Small intestine (tissue), 16 donors: ENCODE measurements at places on chromosomes 1 and 21. TPM values are rescaled to one million over a fixed set of nuclear protein-coding genes. Genes with fewer than 3 reads are reported as not detected.

Gene SLC30A1
- 8.9 TPM for polyA plus RNA-seq

Gene SLC44A3
- 90.3 TPM for polyA plus RNA-seq

Gene SELL
- polyA plus RNA-seq, result 1.8 TPM

Gene PCP4L1
- not detected for polyA plus RNA-seq

Gene CITED4
- polyA plus RNA-seq, result not detected

Gene ZMPSTE24
- polyA plus RNA-seq, result 45.0 TPM

Gene MIXL1
- 0.06 TPM for polyA plus RNA-seq

Gene PROK1
- not detected for polyA plus RNA-seq

Gene ADAM30
- polyA plus RNA-seq, result not detected

Gene PAQR6
- 6.4 TPM for polyA plus RNA-seq

Gene MEAF6
- polyA plus RNA-seq, result 46.7 TPM

Gene CCDC27
- 0.06 TPM for polyA plus RNA-seq

Gene TRIM45
- polyA plus RNA-seq, result 3.2 TPM

Gene RGS13
- polyA plus RNA-seq, result 4.3 TPM

Gene OMA1
- polyA plus RNA-seq, result 39.9 TPM

Gene SMCP
- polyA plus RNA-seq, result not detected

Gene SLC2A5
- 42.5 TPM for polyA plus RNA-seq

Gene LRRC38
- polyA plus RNA-seq, result not detected

Gene TLCD4
- 13.1 TPM for polyA plus RNA-seq

Gene MCOLN2
- 1.6 TPM for polyA plus RNA-seq

Gene RASSF5
- polyA plus RNA-seq, result 1.6 TPM

Gene EPRS1
- 76.0 TPM for polyA plus RNA-seq

Gene C4BPA
- polyA plus RNA-seq, result 0.22 TPM

Gene TCP10L
- polyA plus RNA-seq, result 0.30 TPM

Gene F5
- polyA plus RNA-seq, result 2.5 TPM

Gene RGS5
- polyA plus RNA-seq, result 17.8 TPM

Gene COL24A1
- 2.4 TPM for polyA plus RNA-seq

Gene FLG
- polyA plus RNA-seq, result not detected

Gene OR2L2
- not detected for polyA plus RNA-seq

Gene DNAI4
- polyA plus RNA-seq, result 1.1 TPM

Gene LRRC8C
- polyA plus RNA-seq, result 0.81 TPM

Gene ENAH
- 4.5 TPM for polyA plus RNA-seq

Gene DLGAP3
- polyA plus RNA-seq, result not detected

Gene ARHGEF10L
- polyA plus RNA-seq, result 120 TPM

Gene NEGR1
- 1.7 TPM for polyA plus RNA-seq

Gene NHLH2
- polyA plus RNA-seq, result not detected

Gene BACE2
- polyA plus RNA-seq, result 56.1 TPM

Gene ZNF648
- polyA plus RNA-seq, result not detected

Gene CCDC17
- 8.3 TPM for polyA plus RNA-seq

Gene PSRC1
- 14.4 TPM for polyA plus RNA-seq

Gene SRGAP2C
- polyA plus RNA-seq, result 1.1 TPM

Gene AQP10
- 103 TPM for polyA plus RNA-seq

Gene L1TD1
- polyA plus RNA-seq, result not detected

Gene MRPL9
- 49.0 TPM for polyA plus RNA-seq

Gene C1orf56
- polyA plus RNA-seq, result 0.67 TPM

Gene PTPN22
- 2.5 TPM for polyA plus RNA-seq

Gene ZFP69
- 3.8 TPM for polyA plus RNA-seq

Gene MATN1
- not detected for polyA plus RNA-seq

Gene DRAXIN
- not detected for polyA plus RNA-seq
